ENCODE measurements at places on chromosomes 3 and 15.

- DNase-seq = no peak
Observed at GRCh38 chr15:67005294-67005996, 60.0 kb upstream of the SMAD3 start.

- DNase-seq = no peak
Observed at GRCh38 chr3:69970827-69971226, 28.7 kb upstream of the SAMMSON start.

- no peak for DNase-seq
Observed at GRCh38 chr15:66961407-66961884, 104.0 kb upstream of the SMAD3 start.

DNA sequence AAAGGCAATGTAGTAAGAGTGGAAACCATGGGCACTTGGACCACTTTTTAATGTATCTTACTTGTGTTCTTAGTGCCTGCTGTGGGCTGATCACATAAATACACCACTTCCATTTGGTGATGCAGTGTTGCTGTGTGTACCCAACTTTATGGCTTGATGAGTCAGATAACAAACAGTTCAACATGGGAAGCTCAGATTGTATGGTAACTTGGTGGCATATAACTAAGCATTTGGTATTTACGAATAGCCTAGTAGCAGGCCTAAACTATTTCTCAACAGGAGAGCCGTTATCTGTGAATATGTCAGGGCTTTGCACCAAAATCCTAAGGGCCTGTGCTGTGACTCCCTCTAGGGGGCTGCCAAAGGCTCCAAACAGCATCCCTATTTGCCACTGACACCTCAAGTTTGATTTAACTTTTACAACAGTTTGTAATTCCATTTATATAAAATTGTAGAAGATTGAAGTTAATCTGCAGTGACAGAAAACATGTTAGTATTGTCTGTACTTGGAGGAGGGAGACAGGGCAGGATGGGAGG is 640.4 kb upstream of the CADM2 start:
- no peak for DNase-seq

DNA sequence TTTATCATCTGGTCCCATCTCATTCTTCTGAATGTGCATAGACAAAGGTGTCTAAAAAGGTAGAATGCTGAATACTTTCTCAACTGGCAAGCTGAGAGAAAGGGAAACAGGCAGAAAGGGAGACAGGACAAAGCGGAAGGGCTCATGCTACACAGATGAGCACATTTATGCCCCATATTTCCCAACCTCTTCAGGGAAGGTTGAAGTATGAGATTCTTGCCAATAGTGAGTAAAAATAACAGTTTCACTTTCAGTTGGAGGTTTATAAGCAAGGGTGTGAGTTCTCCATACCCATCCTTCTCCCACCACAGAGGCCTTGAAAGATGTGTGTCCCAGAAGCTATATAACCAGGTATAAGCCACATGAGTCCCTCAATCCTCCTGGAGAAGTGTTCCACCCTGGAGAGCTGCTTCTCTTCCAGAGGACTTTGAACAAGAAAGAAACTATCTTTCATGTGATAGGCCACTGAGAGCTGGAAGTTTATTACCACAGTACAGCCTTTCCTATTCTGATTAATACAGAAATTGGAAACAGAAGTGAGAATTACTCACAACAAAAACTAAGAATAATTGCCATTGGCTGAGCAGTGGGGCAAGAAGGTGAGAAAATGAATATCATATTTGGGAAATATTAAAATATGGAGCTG is 709.4 kb upstream of the NR2F2 start:
- DNase-seq = no peak

All from NCI-H187 treated with DMSO at 0.1 percent for 48 hours (cell line).